ENCODE measurements at places on chromosomes 16 and 17.

DNA sequence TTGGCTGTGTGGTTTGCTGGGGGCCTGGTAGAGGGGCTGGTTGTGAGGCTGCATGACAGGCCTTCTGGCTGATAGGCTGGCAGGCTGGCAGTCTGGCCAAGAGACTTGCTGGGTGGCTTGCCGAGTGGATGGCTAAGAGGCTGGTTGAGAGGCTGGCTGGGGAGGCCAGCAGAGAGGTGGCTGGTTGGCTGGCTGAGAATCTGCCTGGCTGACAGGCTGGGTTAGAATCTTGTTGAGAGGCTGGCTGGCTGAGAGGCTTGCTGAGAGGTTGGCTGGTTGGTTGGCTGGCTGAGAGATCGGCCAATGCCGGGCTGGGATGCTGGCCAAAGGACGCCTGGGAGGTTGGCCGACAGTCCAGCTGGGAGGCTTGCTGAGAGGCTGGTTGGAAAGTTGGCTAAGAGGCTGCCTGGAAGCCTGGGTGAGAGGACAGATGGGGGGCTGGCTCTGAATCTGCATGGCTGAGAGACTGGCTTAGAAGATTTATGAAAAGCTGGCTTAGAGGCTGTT lies 35.9 kb upstream of the ACSM2B start:
- no peak for DNase-seq

- no peak for DNase-seq
These were observed 98.8 kb downstream of the WWOX start for GRCh38 chr16:78198288-78198687.

DNA sequence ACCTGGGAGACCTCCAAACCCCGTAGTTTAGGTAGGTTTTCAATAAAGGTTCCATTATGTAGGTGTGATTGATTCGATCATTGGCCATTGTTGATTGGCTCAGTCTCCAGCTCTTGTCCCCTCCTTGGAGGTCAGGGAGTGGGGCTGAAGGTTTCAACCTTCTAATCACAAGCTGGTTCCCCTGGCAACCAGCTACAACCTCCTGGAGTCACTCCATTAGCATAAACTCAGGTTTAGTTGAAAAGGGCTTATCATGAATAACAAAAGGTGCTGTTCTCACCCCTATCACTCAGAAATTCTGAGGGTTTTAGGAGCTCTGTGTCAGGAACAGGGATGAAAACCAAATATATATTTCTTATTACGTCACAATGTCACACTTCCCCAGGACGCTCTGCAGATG lies 28.5 kb downstream of the TMEM132E start:
- no peak for DNase-seq

DNA sequence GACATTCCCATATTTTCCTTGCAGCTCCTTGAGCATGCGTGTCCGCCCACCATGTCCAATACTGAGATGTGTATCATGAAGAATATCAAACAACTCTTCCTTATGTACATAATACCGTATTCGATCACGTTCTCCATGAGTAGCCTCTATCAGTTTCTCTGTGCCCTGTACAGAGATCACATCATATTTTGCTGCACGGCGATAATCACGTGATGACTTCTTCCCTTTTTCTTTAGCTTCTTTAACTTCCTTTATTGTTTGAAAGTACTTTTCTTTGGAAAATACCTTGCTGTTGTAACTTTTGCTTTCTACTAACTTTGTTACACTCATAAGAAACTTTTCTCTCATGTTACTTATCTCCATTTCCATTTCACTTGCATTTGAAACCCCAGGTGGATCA lies 6.6 kb downstream of the KRABD2 start:
- DNase-seq = no peak

DNA sequence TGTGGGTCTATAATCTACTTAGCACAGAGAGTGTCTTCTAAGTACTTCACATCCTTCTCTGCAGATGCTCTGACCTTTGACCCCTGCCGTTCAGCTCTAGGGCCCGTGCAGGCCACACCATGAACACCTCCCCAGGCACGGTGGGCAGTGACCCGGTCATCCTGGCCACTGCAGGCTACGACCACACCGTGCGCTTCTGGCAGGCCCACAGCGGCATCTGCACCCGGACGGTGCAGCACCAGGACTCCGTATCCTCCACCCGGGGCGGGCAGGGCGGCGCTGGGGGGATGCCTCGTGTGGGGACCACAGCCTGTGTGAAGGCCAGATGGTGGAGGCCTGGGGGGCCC lies 686 bp downstream of the MLST8 start:
- DNase-seq = no peak

DNA sequence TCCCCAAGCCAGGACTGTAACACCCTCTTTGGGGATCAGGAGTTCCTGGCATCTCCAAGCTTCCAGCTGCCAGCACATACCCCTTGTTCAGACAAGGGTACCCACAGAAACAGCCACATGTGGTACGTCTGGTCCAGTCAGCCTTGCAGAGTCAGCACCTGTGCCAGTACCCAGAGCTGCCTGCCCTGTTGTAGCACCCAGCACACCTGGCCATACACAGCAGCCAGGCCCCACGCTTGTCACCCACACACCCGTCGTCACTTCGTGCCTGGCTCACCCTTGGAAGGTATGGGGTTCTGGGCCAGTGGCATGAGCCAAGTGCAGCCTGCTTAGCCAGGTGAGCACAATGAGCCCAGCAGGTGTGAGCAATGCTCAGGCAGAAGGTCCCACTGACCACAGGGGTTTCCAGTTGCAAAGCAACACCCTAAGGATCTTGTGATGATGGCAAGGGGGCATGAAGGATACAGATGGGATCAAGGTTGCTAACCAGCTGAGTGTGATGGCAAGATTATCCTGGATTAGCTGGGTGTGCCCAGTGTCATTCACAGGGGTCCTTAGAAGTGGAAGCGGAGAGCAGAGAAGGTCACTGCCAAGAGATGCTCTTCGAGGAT lies 202.3 kb downstream of the CPPED1 start:
- no peak for DNase-seq

GRCh38 chr16:74224828-74225612 lies 71.6 kb upstream of the PSMD7 start:
- no peak for DNase-seq
